ENCODE measurements at places on chromosomes 1 and 21.

GRCh38 chr1:15279576-15280230, 32.7 kb downstream of the FHAD1 start:
- DNase-seq: no peak

DNA sequence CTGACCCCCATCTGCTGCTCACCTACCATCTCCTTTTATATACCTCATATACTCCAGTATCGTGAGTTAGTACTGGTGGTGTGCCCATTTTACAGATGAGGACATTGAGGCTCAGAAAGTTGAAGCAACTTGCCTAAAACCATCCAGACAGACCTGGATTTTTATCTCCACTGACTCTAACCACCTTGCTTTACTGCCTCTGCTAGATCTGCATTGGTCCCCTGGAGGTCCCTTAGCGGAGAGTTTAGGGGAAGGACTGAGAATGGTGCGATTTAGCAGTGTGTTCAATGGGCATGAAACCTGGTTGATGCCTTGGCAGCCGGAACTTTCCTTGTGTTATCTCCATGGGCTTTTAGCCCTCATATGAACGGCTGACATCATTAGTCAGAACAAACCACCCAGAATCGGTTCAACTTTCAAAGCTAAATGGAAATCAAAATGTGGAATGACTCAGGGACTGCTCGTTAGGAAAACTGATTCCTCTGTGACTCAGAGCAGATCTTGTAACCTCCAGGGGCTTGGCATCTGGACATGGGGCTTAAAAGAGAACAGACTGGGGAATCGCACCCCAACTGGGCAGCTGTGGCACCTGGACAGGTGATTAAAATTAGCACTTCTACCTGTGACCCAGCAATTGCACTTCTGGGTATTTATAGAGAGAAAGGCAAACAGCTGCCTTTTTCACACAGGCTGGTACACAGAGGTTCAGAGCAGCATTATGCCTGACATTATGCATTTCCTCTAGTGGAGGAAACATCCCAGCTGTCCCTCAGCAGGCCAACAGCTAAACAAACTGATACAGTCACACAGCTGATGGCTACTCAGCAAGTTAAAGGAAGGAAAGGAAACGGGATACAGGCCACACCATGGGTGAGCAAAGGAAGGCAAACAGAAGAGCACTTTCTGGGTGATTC, 25.3 kb downstream of the TMEM51 start:
- peak; percentile 98 for DNase-seq

GRCh38 chr1:160007577-160008200, 24.1 kb downstream of the PIGM start:
- peak; percentile 41 for DNase-seq

- DNase-seq: no peak
Observed at GRCh38 chr1:76128096-76128495, 53.5 kb downstream of the ST6GALNAC3 start.

DNA sequence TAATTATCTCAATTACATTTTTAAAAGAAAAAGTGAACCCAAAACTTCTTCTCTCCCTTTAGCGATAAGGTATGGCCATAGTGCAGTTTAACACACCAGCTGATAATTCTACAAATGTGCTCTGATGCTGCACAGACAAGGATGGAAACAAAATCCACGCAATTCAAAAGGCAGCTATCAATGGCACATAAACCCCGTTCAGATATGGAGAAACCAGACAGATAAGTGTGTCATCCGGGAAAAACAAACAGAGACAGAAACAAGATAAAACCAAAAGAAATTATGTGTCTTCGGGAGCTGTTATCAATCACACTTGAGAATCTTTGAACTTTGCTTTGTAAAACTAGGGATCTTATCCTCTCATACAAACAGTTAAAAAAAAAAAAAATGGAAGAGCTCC, 73.6 kb downstream of the SIPA1L2 start:
- peak; percentile 46 for DNase-seq

GRCh38 chr1:46615735-46616134, 876 bp downstream of the MOB3C start:
- peak; percentile 12 for DNase-seq

DNA sequence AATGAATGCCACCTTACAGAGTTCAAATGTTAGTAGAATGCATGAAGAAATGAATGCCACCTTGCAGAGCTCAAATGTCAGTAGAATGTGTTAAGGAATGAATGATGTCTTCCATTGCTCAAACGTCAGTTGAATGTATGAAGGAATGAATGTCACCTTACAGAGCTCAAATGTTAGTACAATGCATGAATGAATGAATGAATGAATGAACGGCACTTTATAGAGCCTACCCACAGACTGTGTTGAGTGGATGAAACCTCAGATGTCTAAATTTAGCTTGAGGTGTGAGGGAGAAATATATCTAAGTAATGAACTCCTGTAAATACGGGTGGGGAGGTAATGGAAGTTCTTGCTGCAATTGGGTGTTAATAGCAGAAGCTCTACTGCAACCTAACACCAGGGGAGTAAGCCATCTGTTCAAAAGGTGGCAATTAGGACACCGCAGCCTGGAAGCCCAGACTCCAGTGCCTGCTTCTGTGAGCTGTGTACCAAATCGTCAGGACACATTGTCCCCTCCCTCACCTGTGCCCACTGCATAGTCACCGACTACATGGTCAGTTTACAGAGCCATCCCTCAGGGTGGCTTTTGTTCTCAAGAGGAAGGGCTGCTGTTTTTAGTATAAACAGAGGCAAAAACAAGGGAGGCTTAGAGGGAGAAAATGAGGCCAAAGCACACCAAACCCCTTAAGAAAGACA, 26.7 kb downstream of the SUSD4 start:
- no peak for DNase-seq

Data from mesenchymal stem cell (in vitro differentiated cells and primary cell).